ENCODE measurements at places on chromosomes 1 and 21. TPM values are rescaled to one million over a fixed set of nuclear protein-coding genes. Genes with fewer than 3 reads are reported as not detected.

DONSON gene
- 9.1 TPM for polyA plus RNA-seq

DNA sequence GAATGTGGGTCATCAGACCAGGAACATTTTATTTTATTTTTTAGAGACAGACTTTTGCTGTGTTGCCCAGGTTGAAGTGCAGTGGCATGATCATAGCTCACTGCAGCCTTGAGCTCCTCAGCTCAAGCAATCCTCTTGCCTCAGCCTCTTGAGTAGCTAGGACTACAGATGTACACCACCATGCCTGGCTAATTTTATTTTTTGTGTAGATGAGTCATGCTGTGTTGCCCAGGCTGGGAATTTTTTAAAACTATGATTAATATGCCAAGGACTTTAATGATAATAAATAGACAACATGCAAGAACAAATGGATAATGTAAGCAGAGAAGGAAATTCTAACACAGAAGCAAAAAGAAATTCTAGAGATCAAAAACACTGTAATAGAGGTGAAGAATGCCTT, 142.4 kb downstream of the AK5 start:
- no peak for DNase-seq

DNA sequence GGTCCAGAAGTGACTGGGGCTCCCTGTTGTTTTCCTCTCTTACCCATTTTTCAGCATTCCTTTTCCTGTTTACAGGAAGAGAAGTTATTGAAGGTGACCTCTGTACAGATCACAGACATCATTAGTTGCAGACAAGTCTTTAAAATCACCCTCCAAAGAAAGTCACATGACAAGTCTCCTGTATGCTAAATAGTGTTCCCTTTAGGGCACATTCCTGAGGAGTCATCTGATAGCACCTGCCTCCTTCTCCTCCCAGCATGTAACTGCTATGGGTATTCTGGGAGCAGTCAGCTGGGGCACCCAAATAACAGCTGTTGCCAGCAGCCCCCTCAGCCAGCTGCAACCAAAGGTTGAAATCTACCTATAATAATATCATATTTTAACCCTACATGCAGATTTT, 200.6 kb downstream of the PTGER3 start:
- DNase-seq, result no peak

- no peak for DNase-seq
Measured at GRCh38 chr1:63804829-63805484, 31.1 kb downstream of the ROR1 start.

- DNase-seq, result no peak
Measured at GRCh38 chr1:200483491-200484143, 73.8 kb upstream of the ZNF281 start.
